ENCODE measurements at places on chromosomes 5 and 9.

DNA sequence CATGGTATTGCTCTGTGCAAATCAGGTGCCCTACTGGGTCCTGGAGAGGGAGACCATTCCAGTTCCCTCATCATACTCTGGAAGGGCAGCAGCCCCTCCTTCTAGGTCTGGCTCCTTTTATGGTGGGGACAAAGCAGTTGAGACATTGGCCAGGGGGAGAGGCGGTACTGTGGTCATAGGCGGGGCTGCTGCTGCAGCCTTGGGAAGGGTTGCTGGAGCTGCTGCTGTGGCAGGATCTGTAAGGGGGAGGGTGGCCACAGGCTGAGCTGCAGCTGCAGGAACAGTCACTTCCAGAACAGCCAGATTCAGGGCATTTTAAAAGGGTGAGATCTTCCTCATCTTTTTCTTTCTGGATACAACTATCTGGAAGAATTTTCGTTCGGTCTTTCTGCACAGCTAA, 233.0 kb upstream of the SGCD start:
- DNase-seq: no peak

- no peak for DNase-seq
These were observed 140.6 kb upstream of the KLF4 start for GRCh38 chr9:107630156-107630555.

GRCh38 chr5:13866792-13867191, 77.7 kb downstream of the DNAH5 start:
- no peak for DNase-seq

- DNase-seq: no peak
These were observed 183.9 kb downstream of the C9orf50 start for GRCh38 chr9:129436751-129437625.

DNA sequence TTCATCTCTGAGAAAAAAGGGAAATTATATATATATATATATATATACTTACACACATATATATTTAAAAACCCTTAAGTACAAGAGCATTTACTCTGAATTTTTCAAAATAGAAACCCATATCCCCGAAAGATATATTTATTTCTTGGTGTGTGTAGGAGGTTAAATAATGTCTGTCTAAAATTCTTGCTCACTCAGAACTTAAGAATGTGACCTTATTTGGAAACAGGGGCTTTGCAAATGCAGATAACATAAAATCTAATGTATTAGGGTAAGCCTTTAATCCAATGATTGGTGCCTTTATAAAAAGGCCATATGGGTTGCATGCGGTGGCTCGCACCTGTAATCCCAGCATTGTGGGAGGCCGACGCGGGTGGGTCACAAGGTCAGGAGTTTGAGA, 517.3 kb upstream of the TLE4 start:
- no peak for DNase-seq

- peak; percentile 74 for DNase-seq
These were observed 123.3 kb downstream of the ST8SIA4 start for GRCh38 chr5:100779669-100780375.

DNA sequence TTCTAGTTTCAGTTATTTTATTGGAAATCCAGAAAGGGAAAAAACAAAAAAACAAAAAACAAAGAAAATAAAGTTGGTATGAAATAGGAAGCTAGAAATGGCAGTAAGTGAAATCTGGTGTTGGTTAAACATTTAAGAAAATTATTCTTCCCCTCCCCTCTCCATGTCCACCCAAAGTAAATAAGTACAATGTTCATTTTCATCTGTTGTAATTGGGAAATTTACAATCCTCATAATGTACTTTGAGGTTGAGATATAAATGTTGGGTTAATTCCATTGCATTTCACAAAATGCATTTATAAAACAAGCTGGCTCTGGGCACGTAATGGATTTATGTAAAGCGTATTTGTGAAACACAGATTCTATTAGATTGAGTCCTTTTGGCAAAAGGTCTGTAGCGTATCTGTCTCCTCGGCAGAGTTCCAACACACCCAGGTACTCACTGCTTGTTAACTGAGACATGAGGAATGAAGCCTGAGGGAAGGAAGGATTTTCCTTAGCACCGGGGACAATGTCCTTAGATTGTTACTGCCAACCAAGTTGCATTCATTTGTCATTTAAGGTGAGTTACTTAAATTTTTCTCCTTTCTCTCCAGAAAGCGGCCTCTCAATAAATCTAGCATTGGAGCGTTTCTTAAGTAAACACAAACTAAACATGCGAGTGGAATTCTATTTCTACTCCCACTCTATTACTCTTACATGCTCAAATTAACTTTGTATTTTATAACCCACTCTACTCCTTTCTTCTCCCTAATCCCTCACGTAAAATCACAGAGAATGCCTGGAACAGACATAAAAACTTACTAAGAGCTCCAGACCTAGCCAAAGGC, 912.3 kb upstream of the WWC1 start:
- no peak for DNase-seq

GRCh38 chr5:1294206-1294834, 548 bp downstream of the TERT start:
- DNase-seq: no peak

DNA sequence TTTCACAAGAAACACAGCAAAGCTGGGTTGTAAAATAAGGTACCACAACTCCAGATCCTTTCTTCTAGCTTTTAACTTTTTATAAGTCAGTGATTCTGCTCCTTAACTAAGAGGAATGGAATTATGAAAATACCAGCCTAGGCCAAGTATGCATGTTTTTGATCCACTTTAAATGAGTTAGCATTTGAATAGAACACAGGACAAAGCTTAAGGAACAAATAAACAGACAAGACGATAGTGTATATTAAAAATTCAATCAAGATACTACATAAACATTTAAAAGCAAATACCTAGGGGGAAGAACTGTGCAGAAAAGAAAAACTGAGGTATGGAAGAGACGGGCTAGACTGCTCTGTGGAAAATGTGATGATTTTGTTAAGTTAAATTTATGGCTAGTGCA, 200.7 kb downstream of the LURAP1L start:
- no peak for DNase-seq

- DNase-seq: no peak
These were observed 9.9 kb downstream of the CAMK4 start for GRCh38 chr5:111234125-111234524.

GRCh38 chr9:110128664-110129329, 79.2 kb downstream of the C9orf152 start:
- no peak for DNase-seq

GRCh38 chr9:12771891-12772290, 2.9 kb upstream of the LURAP1L start:
- DNase-seq: no peak

- DNase-seq: no peak
These were observed 1.0 kb downstream of the DOCK8 start for GRCh38 chr9:215631-216155.

DNA sequence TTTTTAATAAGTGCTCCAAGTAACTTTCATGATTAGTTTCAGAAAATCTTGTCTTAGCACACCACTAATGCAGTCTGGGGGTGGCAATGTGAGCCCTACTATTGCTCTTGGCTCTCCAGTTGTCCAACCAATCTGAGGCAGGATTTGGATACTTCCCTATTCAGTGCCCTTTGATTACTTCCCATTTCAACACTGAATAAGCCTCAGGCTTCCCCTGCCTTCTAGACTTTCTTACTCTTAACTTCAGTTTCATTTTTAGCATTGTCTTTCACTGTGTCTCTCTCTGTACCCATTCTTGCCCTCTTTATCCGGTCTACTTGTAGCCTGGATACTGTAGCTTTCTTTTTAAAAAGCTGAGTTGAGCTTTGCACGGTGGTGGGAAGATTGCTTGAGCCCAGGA, 186.1 kb downstream of the C9orf152 start:
- peak; percentile 69 for DNase-seq

GRCh38 chr5:72906806-72907205, 49.0 kb upstream of the FCHO2 start:
- no peak for DNase-seq

- peak; percentile 90 for DNase-seq
These were observed 73.0 kb downstream of the PTPDC1 start for GRCh38 chr9:94157050-94157801.

DNA sequence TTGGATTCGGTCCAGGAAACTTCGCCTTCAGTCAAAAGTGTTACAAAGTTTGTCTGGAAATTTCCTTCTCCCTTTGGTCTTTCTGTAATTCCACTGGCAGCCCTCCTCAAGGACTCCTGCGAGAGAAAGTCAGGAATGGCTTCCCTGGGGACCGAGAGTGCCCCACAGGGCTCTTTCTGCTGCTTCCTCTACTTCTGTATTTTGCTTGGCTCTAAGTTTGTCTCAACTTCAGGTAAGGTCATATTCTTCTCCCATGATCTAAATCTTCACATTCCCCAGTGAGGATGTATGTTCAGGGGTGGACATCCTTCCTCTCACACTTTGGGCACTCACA, 10.3 kb upstream of the RIOK2 start:
- DNase-seq: no peak

- DNase-seq: no peak
These were observed 8.6 kb downstream of the KLHL9 start for GRCh38 chr9:21326526-21327139.

- no peak for DNase-seq
These were observed 181.7 kb downstream of the GOLPH3 start for GRCh38 chr5:31992377-31992776.

- DNase-seq: no peak
These were observed 5.6 kb downstream of the BNC2 start for GRCh38 chr9:16864649-16865434.

DNA sequence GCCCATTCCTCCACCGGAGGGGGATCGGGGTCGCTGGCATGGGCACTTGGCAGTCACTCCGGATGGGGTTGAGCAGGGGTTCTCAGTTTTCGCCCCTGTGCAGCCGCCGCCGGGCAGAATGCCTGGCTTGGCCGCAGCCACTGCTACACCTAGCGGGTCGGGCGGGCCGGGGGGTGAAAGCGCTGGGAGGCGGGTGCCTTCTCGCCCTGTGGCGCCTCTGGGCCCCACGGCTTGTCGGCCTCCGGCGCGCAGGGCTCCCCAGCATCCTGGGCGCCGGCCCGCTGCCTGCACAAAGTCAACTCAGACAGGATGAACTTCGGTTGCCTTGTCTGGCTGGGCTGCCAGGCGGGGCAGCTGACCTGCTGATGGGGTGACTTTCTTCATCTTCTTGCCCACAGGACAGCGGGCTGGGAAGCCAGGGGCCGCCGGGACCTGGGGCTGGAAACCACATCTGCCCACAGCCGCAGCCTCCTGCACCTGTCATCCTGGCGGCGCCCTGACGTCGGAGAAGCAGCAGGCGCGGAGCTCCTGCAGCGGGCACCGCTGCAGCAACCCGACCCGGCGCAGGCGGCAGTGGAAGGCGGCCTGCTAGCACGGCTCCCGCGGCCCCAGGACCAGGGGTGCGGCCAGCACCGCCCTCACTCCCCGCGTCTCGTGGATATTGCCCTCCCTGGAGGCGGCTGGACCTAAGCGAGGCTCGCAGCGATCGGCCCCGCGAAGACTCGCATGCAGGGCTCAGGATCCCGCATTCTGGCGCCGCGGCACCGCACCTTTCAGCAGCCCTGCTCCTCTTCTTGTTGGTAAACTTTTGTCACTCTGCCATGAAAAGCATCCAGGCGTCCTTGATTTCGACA, 1.3 kb upstream of the ANKRD18A start:
- peak; percentile 56 for DNase-seq

DNA sequence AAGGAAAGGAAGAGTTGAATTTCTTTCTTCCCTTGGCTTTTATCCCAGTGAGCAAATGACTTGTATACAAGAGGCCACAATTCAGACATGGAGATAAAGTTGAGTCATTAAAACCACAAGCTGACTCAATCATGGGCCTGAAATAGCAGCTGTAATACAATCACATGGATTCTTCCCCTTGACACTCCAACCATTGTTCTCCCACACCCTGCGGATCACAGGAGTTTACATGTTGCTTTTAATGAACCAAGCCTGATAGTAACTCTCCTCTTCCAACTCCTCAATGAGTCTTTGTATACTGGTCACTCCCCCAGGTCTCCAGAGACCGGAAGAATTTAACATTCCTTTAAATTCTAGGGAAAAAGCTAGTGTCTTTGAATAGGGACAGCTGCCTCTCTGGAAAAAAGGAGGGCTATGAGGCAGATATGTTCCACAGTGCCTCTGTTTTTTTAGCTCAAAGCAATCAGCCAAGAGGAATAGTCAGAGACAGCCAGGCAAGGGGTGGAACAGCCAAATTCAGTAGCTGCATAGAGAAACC, 32.4 kb downstream of the PCDHGC5 start:
- peak; percentile 67 for DNase-seq

DNA sequence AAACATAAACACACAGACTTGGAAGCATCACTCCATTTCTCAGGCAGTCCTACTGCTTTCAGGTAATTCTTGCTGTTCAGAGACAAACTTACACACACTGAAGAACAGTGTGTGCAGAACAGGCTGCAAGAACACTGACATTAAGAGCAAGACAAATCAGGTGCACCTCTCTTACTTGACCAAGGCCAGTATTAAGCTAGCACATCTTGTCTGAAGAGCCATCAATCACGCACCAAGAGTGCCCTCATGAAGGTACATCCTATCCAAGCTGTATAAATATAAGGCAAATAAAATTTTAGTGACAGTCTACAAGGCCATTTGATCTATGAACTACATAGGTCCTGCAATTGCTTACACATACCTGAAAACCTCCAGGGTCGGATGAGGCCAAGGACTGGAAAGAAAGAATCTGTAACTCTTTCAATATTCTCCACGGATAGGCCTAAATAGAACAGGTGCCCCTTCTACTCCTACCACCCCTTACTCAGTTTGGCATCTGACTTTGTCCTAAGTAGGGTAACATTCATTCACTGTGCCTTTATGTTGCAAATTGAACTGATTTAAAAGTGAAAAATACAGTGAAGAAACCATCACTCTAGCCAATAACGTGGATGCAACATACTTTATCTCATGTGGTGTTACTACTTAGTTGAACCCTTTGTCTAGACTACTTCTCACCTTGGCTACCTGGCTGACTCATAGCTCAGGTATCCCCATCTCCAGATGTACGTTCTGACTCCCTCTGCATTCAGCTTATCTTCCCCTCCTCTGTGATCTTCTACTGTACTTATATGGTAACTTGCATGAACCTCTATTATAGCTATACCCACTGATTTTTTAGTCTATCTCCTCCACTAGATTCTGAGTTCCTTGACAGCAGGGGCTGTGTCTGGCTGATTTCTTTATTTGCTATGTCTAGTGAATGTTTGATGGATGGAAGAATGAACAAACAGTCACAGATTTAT, 256.3 kb downstream of the KIAA0825 start:
- DNase-seq: no peak

DNA sequence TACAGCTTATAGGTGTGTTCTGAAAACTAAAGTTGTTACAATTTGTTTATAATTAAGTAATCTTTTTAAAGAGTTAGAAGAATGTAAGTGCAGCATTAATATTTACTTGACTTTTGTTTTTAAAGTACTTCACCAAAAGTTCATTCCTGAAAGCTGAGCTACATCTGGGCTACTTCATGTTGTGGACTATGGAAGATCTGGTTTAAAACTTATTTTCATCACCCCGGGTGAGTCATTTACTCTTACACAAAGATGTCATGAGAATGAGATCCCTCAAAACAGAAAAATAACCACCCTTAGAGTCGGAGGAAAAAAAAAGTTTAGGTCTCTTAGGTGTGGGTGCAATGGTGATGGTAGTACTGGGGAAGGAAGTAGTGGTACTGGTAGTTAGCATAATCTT, 5.1 kb downstream of the POU5F2 start:
- DNase-seq: no peak
